Adrenal gland (tissue), 19 donors: ENCODE measurements at places on chromosomes 13 and 19.

- DNase-seq: no peak
These were observed 90.0 kb upstream of the TSHZ3 start for GRCh38 chr19:31439270-31439573.

GRCh38 chr19:46944123-46944748 lies 75.4 kb upstream of the NPAS1 start:
- DNase-seq: no peak

GRCh38 chr19:16433986-16434385 lies 37.8 kb downstream of the EPS15L1 start:
- no peak for DNase-seq

GRCh38 chr19:18089726-18090125 lies 3.0 kb upstream of the IL12RB1 start:
- DNase-seq: no peak

GRCh38 chr19:413756-414420 lies 4.9 kb upstream of the C2CD4C start:
- DNase-seq: no peak

DNA sequence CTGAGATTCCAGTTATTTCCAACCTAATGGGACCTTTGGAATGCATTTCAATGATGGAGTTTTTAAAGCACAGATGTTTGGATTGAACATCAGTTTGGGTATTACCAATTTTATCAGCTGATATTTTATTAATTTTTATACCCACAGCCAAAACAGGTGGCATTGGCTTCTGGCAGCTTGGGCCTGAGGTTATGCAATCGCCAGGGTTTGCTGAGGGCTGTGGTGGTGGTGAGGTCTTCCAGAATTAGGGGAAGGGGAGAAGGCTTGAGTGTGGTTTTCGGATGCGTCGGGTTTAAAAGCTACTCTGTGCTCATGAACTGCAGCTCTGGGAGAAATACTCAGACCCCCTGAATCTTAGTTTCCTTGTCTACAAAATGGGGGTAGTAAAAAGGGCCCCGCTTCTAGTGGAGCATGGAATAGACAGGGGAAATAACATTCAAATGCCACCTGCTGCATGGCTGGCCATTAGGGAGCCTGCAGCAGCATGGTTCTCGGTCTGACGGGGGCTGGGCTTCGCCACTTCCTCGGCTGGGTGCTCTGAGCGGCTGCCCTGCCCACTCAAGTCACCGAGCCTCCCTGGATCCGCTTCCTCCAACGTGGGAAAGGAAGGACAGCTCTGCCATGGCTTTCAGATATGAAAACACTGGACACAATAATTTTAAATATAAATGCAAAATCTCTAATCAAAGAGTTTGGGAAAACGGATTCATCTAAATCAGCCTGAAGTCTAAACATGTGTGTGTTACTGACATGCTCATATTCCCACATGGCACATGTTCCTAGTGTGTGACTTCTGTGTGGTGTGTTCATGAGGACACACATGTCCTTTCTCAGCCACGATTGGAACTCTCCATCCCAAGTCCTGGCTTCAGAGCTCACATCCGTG lies 35.2 kb downstream of the ADPRHL1 start:
- DNase-seq: no peak

GRCh38 chr13:112910016-112910415 lies 59.0 kb upstream of the MCF2L start:
- DNase-seq: no peak

- no peak for DNase-seq
These were observed 281.9 kb downstream of the SUCLA2 start for GRCh38 chr13:47719164-47719563.

GRCh38 chr19:55536366-55536765 lies 567 bp downstream of the SBK2 start:
- DNase-seq: no peak
